ENCODE measurements at places on chromosomes 7 and 10.

GRCh38 chr10:91462423-91462822, 52.3 kb downstream of the HECTD2 start:
- DNase-seq = peak; percentile 63

GRCh38 chr10:48547061-48547895, 57.6 kb downstream of the ARHGAP22 start:
- DNase-seq = no peak

- DNase-seq = no peak
Measured at GRCh38 chr7:50667789-50668226, 102.6 kb upstream of the DDC start.

GRCh38 chr10:131652438-131653139, 248.2 kb upstream of the PPP2R2D start:
- no peak for DNase-seq

- DNase-seq = no peak
Measured at GRCh38 chr10:79262959-79263746, 84.1 kb upstream of the PPIF start.

GRCh38 chr7:41955893-41956675, 253.2 kb upstream of the INHBA start:
- DNase-seq = peak; percentile 99

GRCh38 chr7:64628721-64629120, 37.2 kb upstream of the ZNF107 start:
- no peak for DNase-seq

DNA sequence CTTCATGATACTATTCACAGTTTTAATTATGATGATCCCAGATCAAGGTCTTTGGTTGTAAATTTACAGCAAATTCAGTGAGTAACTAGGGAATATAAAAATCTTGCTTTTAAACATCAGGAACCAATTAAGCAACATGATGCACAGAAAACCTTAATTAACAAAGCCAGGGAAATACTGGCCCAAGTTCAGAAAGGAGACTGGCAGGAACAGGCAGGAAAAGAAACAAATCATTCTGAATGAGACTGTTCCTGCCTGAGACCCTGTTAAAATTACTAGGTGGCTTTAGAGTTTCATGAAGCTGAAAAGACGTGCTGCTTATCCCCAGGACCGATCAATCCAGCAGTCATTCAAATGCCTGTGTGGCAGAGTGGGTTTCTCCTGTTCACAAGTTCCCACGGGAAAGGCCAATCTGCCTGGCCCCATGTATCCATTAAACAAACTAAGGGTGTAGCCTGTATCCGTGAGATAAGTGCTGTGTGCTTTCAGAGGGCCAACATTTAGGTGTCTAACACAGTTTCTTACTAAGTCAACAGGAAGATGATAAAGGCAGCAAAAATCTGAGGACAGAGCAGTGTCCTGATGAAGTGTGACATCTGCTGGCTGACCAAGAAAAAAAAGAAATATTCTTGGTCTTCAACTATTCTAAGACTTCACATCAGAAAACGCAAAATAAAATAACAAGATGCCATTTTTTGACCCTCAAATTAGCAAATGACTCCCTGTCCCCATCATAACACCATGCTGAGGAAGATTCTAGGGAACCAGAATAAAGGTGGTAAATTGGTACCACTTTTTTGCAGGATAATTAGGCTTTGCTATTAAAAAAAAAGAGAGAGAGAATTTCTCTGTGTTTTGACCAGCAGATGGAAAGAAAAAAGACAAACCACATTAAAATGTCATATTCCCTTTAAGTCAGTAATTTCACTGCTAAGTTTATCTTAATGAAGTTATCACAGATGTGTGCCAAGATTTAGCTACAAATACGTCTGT, 34.2 kb downstream of the PUS7 start:
- peak; percentile 80 for DNase-seq

DNA sequence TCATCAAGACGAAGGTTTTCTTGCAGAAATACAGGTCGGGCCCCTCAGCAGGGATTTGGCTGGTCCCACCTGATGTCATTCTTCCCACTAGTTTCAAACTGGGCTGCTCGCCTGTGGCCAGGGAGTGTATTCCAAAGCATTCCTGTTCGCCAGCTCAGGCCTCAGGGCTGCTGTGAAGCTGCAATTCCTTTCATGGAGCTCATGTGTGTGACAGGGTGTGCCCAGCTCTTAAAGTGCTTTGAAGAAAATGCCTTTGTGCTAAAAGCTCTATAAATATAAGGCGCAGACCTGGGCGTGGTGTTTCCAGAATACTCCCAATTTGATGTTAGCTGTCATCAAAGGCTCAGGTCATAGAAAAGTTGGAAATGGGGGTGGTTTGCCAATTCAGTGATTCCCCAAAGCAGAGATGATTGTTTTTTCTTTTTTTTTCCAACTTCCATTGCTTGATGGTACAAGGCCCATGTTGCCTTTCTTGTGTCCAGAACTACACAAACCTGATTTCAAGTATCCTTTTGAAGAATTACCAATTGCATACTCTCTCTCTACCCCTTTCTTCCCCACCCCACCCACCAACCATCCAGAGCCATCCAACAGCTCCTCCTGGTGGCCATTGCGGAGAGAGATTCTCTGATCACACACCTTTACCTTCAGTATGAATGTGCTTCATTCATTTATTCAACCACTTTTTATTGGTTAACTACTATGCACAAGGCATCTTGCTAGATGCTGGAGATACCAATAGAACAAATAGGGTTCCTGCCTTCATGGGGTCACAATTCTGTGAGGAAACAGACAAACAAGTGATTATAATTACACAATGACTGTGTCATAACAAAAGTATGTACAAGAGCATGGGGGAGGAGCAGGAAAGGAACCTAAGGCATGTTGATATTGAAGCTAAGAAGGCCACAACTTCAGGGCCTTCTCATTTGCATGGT, 297.3 kb upstream of the LYZL1 start:
- peak; percentile 82 for DNase-seq

- peak; percentile 70 for DNase-seq
Measured at GRCh38 chr7:47100817-47101435, 481.0 kb downstream of the TNS3 start.

DNA sequence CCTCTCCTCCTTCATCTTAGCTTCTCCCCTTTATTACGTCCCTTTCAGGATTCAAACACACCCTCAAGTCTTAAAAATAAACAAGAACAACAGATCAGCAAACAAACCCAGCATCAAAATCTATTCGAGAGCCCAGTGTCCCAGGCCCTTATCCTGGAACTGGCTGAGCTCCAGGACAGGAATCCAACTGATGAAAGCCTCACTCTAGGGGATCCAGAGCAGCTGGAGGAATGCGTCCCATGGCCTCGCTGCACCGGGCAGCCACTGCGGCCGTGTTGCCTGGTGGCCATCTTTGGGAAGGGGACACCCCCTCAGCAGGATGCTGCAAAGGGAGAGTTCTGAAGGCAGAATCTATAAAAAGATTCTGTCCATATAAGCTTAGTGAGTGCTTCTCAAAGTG, 156.5 kb upstream of the BMPER start:
- no peak for DNase-seq

DNA sequence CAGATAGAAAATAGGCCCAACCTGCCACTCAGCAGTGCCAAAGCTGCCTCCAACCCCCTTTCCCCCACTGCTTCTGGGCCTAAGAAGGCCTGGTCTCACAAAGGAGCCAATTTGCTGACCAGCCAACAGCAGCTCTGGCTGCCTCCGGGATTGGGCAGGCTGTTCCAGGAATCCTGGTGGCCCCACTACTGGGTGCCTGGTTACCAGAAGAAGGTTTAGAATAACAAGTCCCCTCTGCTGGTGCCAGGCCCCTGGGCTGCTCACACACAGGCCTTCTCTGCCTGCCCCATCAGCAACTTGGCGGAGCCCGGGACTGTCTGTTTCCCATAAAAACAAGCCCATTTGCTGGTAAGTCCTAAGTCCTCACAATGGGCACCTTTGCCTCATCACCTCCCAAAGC, 1.2 kb downstream of the PHKG1 start:
- no peak for DNase-seq

DNA sequence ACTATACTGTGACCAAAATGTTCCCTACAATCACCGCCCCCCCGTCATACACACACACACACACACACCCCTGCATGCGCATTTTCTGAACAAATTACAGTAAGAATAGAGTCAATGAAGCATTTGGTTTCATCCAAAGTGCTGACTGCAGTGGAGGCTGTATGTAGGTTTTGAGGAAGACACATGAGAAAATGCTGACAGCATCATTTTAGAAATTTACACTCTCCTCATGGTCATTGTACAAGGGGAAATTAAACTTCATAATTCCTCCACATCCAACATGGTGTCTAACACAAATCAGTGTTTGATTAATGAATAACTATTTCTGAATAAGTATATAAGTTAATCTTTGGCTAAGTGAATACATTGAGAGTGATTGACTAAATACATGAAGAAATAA, 1126.8 kb upstream of the PHF14 start:
- DNase-seq = no peak

GRCh38 chr7:55965100-55965470, 700 bp downstream of the NIPSNAP2 start:
- no peak for DNase-seq

GRCh38 chr7:6579446-6579845, 2.2 kb downstream of the ZDHHC4 start:
- DNase-seq = peak; percentile 55

- no peak for DNase-seq
Measured at GRCh38 chr10:104657457-104657856, 16.4 kb downstream of the SORCS3 start.

DNA sequence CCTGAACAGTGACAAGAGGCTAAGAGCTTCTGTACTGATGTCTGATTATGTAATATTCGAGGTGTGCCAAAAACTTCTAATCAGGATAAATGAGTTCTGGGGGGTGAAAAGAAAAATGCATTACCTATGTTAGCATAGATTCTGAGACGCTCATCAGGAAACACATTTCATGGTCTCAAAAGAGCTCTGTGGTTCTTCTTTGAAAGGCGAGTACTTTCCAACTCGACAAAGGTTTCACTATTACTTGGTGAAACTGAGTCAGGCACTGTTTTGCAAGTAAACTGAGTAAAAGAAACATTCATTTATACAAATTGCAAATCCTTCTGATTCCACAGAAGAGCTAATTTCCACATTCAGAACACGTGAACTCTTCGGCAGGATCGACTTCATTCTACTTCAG, 523.2 kb downstream of the GATA3 start:
- DNase-seq = no peak

DNA sequence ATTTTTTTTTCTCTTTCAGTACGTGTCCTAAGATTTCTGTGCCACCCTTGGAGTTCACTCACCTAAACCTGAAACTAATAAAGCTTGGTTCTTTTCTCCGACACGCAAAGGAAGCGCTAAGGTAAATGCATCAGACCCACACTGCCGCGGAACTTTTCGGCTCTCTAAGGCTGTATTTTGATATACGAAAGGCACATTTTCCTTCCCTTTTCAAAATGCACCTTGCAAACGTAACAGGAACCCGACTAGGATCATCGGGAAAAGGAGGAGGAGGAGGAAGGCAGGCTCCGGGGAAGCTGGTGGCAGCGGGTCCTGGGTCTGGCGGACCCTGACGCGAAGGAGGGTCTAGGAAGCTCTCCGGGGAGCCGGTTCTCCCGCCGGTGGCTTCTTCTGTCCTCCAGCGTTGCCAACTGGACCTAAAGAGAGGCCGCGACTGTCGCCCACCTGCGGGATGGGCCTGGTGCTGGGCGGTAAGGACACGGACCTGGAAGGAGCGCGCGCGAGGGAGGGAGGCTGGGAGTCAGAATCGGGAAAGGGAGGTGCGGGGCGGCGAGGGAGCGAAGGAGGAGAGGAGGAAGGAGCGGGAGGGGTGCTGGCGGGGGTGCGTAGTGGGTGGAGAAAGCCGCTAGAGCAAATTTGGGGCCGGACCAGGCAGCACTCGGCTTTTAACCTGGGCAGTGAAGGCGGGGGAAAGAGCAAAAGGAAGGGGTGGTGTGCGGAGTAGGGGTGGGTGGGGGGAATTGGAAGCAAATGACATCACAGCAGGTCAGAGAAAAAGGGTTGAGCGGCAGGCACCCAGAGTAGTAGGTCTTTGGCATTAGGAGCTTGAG, at the start of gene CFTR:
CFTR (plus strand) TSS at position 801 of the 830 bp plus-strand sequence. CDS start 70 bp downstream, outside the sequence.
- DNase-seq = no peak

- DNase-seq = no peak
Measured at GRCh38 chr10:132198381-132199181, 11.8 kb downstream of the DPYSL4 start.

- DNase-seq = no peak
Measured at GRCh38 chr7:141686670-141687069, 15.3 kb downstream of the DENND11 start.

- no peak for DNase-seq
Measured at GRCh38 chr7:65238785-65239184, 134.9 kb upstream of the ZNF92 start.

DNA sequence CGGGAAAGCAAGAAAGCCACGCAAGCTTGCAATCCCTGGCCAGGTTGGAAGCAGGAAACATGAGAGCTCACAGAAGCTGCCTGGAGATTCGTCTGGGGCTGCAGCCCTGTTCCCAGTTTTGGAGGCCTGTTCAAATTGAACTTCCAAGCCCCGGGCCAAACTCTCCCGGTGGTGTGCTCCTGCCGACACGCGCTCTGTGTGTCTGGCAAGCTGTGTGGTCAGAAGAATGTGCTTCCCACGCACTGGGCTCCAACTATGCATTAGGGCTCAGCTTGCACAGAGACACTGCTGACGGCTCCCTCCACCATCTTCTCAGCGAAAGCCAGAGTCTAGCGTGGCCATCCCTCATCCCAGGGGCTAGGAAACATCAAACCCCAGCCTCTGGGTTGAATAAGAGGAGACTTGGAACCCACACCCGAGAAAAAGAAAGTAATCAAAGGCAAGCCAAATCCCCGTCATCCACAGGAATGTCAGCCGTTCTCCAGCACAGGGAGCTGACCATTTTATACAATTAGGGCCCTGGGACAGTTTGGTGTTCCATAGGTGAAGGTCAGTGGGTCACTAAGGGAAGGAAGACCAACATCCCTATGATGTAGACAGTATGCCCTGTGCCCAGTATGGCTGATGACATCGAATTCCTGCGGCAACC, 107.2 kb downstream of the FGFR2 start:
- no peak for DNase-seq

- DNase-seq = no peak
Measured at GRCh38 chr10:122271076-122271475, at the start of gene BTBD16. Gene BTBD16, plus strand, starts transcription at chr10:122271296. Its CDS starts 3,786 bp downstream, at chr10:122275082.

- DNase-seq = no peak
Measured at GRCh38 chr7:97576043-97576442, 155.8 kb upstream of the TAC1 start.

- DNase-seq = peak; percentile 2
Measured at GRCh38 chr7:103988468-103989199, 824 bp downstream of the RELN start.

GRCh38 chr7:151832656-151833055, 44.3 kb downstream of the PRKAG2 start:
- DNase-seq = no peak

DNA sequence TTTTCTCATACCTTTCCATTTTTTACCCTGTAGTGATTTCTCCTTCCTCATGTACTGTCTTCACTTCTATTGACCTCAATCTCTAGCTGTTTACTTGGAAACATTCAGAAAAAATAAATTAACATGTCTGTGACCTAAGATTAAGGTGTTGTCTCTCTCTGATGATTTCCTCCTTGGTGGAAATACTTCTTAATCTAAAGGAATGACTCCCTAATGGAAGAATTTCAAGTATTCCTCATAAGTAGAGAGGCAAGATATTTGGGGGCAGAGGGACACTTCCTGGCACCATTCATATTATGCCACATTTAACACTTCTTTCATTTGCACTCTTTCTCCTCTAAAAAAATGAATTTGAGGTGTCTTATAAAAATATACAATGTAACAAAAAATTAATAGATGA, 202.8 kb downstream of the NEBL start:
- no peak for DNase-seq

Measured in EL (cell line).